ENCODE measurements at places on chromosomes 6 and 20. TPM values are rescaled to one million over a fixed set of nuclear protein-coding genes. Genes with fewer than 3 reads are reported as not detected.

- H3K36me3 ChIP-seq = no peaks in the 10 kb centered on the region
- H3K4me1 ChIP-seq = peaks cover 73% of the 10 kb centered on the region
- peak overlapping the region; percentile 100 for H3K27ac ChIP-seq
- peaks cover 5% of the 10 kb centered on the region for H3K27me3 ChIP-seq
- no peak overlapping the region for H3K4me3 ChIP-seq
Observed at GRCh38 chr20:6055981-6056569, 2.2 kb upstream of the LRRN4 start.

DNA sequence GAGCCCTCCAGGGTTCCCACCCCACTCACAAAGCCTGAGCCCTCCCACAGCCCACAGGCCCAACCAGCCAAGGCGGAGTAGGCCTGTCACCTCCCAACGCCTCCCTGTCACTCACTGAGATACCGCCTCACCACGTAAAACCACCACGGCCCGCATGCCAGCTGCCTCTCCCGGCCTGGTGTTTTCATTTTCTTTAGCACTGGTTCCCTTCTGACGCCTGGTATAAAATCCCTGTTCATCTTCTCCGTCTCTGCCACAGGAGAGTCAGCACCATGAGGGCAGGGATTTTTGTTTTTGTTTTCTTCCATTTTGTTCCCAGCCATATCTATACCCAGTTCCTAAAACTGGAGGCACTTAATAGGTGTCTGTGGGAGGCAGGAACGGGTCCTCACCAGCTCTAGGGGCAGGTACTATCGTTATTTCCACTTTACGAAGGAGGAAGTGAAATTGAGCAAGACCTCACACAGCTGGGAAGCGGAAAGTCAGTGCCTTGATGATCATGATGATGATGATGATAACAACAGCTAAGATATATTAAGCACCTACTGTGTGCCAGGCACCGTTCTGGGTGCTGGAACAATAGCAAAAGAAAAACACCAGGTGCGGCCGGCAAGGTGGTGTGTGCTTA is 58.6 kb downstream of the SNAI1 start:
- H3K27me3 ChIP-seq = no peaks in the 10 kb centered on the region
- H3K4me1 ChIP-seq = peaks cover 9% of the 10 kb centered on the region
- H3K36me3 ChIP-seq = no peaks in the 10 kb centered on the region
- no peak for DNase-seq
- H3K27ac ChIP-seq = peak overlapping the region; percentile 68

DNA sequence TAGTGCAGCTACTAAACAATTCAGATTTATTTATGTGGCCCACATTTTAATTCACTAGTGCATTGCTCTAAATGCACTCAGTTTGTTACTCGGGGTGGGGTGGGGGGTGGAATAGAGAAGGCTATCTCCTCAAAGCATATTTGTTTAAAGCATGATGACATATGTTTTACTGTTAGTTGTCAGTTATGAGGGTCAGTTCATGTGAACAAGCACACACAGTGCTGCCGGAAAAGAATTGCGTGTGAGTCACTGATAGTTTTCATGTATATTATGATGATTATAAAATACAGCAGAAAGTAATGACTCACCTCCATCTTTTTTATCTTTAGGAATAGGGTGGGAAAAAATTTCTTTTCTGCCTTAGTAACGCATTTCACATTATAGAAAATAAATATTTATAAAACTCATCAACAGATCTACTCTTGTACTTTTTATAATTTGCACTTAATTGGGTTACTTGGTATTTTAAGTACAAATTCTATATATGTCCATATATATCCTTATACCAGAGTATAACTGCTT is 42.2 kb upstream of the STXBP5 start:
- H3K4me3 ChIP-seq = no peak overlapping the region
- DNase-seq = no peak
- no peaks in the 10 kb centered on the region for H3K36me3 ChIP-seq
- H3K27me3 ChIP-seq = no peaks in the 10 kb centered on the region
- no peaks in the 10 kb centered on the region for H3K4me1 ChIP-seq

DNA sequence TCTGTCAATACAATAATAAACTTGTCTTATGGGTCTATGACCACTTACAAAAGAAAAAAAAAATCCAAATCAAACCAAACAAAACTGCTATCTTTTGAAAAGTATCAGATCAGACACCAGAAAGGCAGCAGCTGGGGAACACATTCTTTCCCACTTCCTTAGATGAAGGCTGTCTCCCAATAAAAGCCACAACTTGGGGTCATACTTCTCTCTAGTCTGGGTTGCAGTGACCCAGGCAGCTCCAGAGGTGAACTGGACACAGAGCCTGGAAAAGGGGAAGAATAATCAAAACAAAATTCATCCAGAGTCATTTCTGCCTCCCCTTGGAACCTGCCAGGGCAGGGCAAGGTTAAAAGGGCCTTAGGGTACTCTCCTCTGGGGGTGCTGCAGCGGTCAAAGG is 19.1 kb downstream of the ATXN1 start:
- H3K4me3 ChIP-seq = no peak overlapping the region
- H3K4me1 ChIP-seq = peaks cover 83% of the 10 kb centered on the region
- H3K27ac ChIP-seq = peak overlapping the region; percentile 48
- peaks cover 7% of the 10 kb centered on the region for H3K36me3 ChIP-seq
- no peaks in the 10 kb centered on the region for H3K27me3 ChIP-seq

- peak overlapping the region; percentile 35 for H3K27ac ChIP-seq
- peaks cover 12% of the 10 kb centered on the region for H3K4me1 ChIP-seq
- no peaks in the 10 kb centered on the region for H3K36me3 ChIP-seq
- no peaks in the 10 kb centered on the region for H3K27me3 ChIP-seq
Observed at GRCh38 chr6:71197780-71198179, 90.8 kb upstream of the OGFRL1 start.

DNA sequence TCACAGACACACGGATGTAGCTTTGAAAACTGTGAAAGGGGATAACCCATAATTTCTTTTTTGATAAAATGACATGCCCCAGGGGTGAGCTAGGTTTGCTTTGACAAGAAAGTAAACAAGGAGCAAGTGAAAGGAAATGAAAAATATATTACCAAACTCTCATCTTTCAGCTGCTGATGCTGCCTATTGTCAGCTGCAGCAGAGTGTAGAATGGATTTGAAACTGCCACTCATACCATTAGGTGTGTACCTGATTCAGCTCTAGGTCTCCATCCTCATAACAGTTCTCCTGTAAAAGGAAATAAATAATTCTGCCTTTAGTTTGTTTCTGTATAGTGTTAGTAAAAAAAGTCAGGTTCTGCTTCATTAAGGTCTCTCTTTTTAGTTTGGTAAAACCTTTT is 415.1 kb upstream of the MARCKS start:
- no peak overlapping the region for H3K4me3 ChIP-seq
- DNase-seq = no peak
- no peaks in the 10 kb centered on the region for H3K36me3 ChIP-seq
- no peaks in the 10 kb centered on the region for H3K27me3 ChIP-seq

GRCh38 chr20:5580940-5581708 is 169.1 kb upstream of the SHLD1 start:
- H3K27ac ChIP-seq = no peak overlapping the region
- no peak overlapping the region for H3K4me3 ChIP-seq
- no peaks in the 10 kb centered on the region for H3K27me3 ChIP-seq
- peaks cover 31% of the 10 kb centered on the region for H3K36me3 ChIP-seq
- DNase-seq = no peak

- H3K4me1 ChIP-seq = no peaks in the 10 kb centered on the region
- no peak overlapping the region for H3K27ac ChIP-seq
- peaks cover 31% of the 10 kb centered on the region for H3K36me3 ChIP-seq
Observed at GRCh38 chr6:24788031-24788665, 10.6 kb downstream of the ARMH2 start.

- H3K4me3 ChIP-seq = no peak overlapping the region
- no peak overlapping the region for H3K27ac ChIP-seq
- H3K36me3 ChIP-seq = no peaks in the 10 kb centered on the region
- DNase-seq = no peak
Observed at GRCh38 chr20:973785-974194, 28.3 kb downstream of the RSPO4 start.

DNA sequence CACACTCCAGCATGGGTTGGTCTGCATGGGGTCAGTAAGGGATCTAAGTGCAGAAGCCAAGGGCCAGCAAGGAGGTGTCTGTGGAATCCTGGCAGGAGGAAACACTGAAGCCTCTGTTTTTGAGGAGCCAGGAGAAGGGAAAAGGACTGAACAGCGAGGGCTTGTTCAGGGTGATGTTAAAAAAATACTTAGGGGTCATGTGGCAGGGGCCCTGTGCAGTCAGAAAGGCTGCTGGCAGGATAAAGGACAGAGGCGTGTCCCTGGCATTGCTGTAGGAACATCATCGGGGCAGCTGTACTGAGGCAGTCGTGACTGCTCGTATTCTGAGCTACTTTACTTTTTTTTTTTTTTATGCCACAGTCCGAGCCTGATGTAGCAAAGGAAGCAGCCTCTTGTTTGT is 127.1 kb upstream of the ZFP64 start:
- no peak for DNase-seq
- no peaks in the 10 kb centered on the region for H3K36me3 ChIP-seq
- H3K4me3 ChIP-seq = no peak overlapping the region
- peaks cover 1% of the 10 kb centered on the region for H3K4me1 ChIP-seq
- H3K27me3 ChIP-seq = peaks cover 47% of the 10 kb centered on the region
- no peak overlapping the region for H3K27ac ChIP-seq

DNA sequence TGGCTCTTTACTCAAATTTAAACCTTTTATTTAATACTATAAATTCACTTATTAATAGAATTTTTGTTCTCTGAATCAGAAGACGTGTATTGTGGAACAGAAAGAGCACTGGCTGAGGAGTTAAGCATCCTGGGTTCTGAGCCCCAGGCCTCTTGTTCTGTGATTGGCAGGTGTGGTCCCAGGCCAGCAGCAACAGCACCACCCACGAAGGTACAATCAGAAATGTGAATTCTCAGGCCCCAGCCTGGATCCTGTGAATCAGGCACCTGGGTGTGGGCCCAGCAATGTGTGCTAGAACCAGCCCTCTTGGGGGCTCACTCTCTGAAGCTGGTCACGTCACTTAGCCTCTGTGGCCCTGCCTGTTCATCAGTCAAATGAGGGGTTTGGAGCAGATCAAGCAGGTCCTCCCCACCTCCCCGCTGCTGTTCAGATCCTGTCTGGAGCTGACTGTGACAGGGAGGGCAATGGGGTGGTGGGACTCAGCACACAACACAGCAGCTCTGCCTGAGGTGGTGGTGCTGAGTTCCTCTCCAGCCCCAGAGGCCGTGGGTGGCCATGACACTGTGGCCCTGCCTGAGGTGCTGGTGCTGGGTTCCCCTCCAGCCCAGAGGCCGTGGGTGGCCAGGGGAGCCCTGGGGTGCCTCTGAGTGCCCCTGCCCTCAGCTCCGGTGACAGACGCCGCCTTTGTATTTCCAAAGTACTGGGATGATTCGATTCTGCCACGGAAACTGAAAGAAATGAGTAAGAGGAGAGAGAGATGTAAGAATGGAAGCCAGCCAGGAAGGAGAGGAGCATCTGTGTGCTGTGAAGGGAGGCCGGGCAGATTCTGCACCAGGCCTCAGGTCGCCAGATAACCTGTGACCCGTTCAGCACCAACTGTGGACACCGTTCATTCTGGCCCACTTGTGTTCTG is 41.6 kb upstream of the FRMD1 start:
- H3K27ac ChIP-seq = no peak overlapping the region
- peak; percentile 17 for DNase-seq
- H3K36me3 ChIP-seq = no peaks in the 10 kb centered on the region
- H3K4me3 ChIP-seq = no peak overlapping the region
- H3K27me3 ChIP-seq = no peaks in the 10 kb centered on the region

GRCh38 chr6:168388641-168389633 is 52.0 kb upstream of the SMOC2 start:
- DNase-seq = no peak
- H3K27ac ChIP-seq = no peak overlapping the region

- H3K4me1 ChIP-seq = no peaks in the 10 kb centered on the region
- no peak for DNase-seq
- H3K27me3 ChIP-seq = peaks cover 48% of the 10 kb centered on the region
- no peak overlapping the region for H3K27ac ChIP-seq
- no peaks in the 10 kb centered on the region for H3K36me3 ChIP-seq
- H3K4me3 ChIP-seq = no peak overlapping the region
Observed at GRCh38 chr20:57616143-57616951, 3.9 kb downstream of the ZBP1 start.

- H3K36me3 ChIP-seq = no peaks in the 10 kb centered on the region
- H3K4me1 ChIP-seq = peaks cover 15% of the 10 kb centered on the region
- H3K27me3 ChIP-seq = no peaks in the 10 kb centered on the region
- H3K4me3 ChIP-seq = no peak overlapping the region
Observed at GRCh38 chr20:16922834-16923233, 174.7 kb downstream of the OTOR start.

DNA sequence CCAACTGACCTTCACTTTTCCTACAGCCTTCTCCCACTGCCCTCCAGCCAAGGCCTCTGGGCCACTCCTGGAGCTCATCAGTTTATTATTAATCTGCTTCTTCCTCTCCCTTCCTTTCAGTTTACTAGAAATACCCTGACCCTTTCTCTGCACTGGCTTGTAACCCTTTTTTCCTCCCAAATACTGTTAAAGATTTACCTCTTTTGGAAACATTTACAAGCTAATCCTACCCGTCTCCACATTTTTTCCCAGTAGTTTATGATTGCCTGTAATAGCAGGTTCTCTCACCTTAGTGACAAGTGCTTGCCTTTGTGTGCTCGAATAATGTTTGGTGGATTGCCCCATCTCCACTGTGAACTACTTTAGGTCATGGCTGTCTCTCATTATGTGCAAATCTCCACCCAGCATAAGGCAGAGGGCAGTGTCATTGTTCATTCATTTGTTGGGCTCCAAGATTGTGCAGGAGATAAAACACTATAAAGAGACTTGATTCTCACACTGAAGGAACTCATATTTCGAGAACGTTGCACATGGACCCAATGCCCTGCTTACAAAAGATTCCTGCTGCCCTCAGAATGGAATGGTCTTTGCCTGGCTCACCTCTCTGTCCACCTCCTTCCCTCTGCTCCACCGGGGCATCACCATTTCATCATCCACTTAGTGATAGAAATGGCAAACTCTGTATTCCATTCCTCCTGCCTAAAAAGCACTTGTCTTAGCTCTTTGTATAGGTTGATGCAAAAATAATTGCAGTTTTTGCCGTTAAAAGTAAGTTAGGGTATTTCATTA is 491.1 kb downstream of the UTRN start:
- H3K36me3 ChIP-seq = peaks cover 41% of the 10 kb centered on the region
- H3K27me3 ChIP-seq = no peaks in the 10 kb centered on the region
- H3K4me3 ChIP-seq = no peak overlapping the region
- DNase-seq = no peak
- H3K27ac ChIP-seq = no peak overlapping the region
- no peaks in the 10 kb centered on the region for H3K4me1 ChIP-seq

Gene MAPK13
- total RNA-seq = 20.6 TPM

Gene CD93
- 0.07 TPM for total RNA-seq

Gene TFAP2D
- not detected for total RNA-seq

Gene ADGRF5
- total RNA-seq = not detected

Gene ZSCAN26
- total RNA-seq = 26.9 TPM

Gene THBD
- total RNA-seq = 0.82 TPM

Gene BTNL2
- total RNA-seq = not detected
